Renal pelvis (tissue), 12 donors: ENCODE measurements at places on chromosomes 7 and 10. TPM values are rescaled to one million over a fixed set of nuclear protein-coding genes. Genes with fewer than 3 reads are reported as not detected.

Gene ARHGAP12
- 50.0 TPM for polyA plus RNA-seq

DNA sequence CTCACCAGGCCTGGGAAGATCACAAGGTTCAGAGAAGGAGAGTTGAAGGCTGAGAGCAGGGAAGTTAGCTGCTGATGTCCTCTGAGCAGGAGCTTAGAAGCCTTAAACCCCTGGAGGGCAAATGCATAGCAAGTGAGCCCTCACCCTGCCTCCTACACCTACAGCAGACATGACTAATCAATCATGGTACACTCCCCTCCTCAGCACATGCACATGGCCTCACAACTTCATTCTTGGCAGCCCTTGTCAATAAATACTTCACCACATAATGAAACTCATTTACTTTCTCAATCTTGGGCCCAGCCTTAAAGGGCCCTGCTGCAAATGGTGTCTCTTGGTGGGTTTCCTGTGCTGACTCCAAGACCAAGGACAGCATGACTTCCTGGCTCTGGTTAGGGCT, 12.9 kb downstream of the MMRN2 start:
- DNase-seq = no peak

Gene ADO
- 34.2 TPM for polyA plus RNA-seq

DNA sequence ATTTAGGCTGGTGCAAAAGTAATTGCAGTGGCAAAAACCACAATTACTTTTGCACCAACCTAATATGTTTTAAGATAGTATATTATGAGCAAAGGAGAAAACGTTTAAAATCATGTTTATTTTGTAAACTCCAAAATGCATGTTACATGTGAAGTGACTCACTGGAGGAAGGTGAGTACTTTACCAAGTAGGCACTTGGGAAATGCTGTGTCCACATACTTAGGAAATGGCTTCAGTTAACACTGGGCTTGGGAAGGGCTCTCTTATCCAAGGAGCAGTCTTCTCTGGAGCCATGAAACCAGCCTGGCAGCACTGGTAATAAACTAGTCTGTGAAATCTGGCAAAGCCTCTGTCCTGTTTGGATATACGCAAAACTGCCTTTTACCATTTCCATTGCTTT, 4.4 kb downstream of the RPS24 start:
- DNase-seq = no peak

GRCh38 chr10:24452030-24452429, 243.1 kb downstream of the KIAA1217 start:
- DNase-seq = no peak

Gene SGCE
- 87.1 TPM for polyA plus RNA-seq

GRCh38 chr10:97676770-97677581, 10.1 kb downstream of the AVPI1 start:
- no peak for DNase-seq

Gene SSMEM1
- polyA plus RNA-seq = not detected

Gene PIK3AP1
- polyA plus RNA-seq = 4.2 TPM

DNA sequence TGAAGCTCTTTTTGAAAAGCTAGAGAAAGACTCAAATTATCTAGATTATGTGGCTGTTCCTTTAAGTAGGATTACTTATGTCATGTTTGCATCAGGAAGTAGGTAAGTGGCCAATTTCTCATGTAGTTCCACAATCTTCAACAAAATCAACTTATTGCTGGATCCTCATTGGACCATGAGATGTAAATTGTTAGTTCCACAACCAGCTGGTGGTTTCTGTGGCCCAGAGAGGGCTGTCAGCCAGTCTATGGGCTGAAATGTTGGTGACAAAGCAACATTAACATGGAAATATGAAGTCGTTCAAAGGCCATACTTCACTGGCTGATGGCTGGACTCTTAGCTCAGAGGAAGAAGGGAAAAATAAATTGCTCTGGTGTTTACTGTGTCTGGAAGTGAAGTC, 157.9 kb downstream of the PLXDC2 start:
- no peak for DNase-seq

Gene SEPTIN14
- polyA plus RNA-seq = 0.50 TPM

Gene SLC29A3
- polyA plus RNA-seq = 9.2 TPM

DNA sequence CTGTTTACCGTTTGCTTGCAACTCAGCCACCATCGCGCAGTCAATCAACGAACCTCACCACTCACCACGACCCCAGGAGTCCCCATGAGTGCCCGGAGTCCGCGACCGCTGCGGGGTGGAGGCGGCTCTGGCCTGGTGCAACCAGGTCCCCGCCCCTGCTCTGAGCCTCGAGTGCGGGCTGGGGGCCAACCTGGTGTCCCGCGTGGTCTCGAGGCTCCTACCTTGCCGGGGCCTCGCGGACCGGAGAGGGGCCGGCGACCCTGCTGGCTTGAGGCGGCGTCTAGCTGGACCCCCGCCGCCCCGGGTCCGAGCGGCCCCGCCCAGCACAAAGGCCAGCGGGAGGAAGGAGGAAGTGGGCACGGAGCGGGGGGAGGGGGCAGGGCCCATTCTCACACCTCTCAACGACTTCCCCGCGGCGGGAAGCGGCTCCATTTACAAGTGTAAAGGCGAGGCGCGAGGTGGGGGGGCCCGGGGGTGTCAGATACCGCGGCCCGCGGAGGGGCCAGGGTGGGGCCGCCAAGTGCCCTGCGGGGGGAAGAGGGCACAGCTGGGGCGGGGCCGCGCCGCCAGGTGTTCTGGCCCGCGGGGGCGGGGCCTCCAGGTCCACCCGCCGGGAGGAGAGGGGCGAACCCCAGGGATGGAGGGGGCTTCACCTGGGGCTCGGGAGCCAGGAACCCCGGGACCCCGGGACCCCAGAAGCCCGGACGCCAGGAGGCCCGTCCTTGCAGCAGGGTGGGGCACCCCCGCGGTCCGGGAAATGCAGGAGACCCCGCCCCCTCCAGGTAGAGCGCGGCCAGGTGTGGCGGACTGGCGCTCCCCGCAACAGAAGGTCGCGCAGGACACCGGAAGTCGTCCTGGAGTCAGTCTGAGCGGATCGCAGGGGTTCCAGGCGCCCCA, 8.6 kb downstream of the CTBP2 start:
- DNase-seq = no peak

- DNase-seq = no peak
These were observed 60.4 kb upstream of the CDK1 start for GRCh38 chr10:60717852-60718251.
